ENCODE measurements at places on chromosomes 2 and 18.

DNA sequence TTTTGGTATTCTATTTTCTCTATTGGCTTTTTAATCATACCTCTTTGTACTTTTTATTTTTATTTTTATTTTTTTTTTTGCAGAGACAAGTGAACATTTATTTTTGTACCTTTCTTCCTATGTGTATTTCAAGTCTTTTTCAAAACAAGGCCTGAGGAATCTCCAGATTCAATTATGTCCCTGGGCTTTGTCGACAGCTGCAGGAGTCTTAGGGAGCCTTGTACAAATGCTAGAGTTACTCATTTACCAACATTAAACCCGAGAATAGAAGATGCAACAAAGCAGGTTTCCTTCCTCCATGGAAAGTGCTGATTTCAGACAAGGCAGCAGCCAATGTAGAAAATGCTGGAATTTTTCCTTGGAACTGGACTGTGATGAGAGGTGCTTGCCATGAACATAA lies 242.8 kb downstream of the TNS1 start:
- no peak for DNase-seq

DNA sequence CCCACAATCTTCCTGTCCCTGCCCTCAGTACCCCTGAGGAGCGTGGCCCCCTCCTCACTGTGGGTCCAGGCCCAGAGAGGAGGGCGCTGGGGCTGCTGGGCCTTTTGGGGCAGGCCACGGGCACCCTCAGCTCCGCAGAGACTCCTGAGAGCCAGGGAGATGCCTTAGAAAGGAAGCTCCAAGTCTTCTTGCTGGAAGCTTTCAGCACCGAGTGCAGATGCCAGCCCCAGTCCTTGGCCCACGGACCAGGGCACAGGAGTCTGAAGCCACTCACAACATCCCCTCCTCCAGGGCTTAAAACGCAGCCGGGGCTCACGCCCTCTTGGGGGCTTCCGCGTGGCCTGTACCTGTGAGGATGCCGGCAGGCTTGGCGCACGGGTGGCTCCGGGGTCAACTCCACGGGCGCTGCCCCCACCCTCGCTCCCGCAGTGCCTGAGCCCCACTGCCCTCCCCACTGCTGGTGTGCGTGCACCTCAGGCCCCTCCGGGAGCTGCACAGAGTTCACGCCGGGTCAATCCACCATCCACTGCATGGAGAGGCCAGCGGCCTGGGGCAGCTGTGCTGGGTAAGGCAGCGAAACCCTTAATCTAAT lies 72.1 kb upstream of the CTDP1 start:
- no peak for DNase-seq

DNA sequence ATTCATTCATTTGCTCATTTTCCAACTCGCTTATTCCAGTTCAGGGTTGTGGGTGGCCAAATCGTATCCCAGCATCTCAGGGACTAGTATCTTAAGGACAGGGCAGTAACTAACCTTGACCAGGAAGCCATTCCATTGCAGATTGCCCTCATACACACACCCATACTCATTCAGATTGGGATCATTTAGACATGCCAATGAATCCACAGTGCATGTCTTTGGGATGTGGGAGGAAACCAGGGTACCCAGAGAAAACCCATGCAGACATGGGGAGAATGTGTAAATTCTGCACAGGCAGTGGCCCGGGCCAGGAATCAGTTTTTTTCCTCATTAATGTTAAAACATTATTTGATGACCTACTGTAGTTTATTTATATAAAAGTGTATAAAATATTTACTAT lies 150.7 kb downstream of the USP34 start:
- DNase-seq, result no peak

- no peak for DNase-seq
Observed at GRCh38 chr2:40259900-40260299, 192.0 kb downstream of the SLC8A1 start.

- DNase-seq, result no peak
Observed at GRCh38 chr2:236049981-236050380, 118.2 kb downstream of the GBX2 start.

DNA sequence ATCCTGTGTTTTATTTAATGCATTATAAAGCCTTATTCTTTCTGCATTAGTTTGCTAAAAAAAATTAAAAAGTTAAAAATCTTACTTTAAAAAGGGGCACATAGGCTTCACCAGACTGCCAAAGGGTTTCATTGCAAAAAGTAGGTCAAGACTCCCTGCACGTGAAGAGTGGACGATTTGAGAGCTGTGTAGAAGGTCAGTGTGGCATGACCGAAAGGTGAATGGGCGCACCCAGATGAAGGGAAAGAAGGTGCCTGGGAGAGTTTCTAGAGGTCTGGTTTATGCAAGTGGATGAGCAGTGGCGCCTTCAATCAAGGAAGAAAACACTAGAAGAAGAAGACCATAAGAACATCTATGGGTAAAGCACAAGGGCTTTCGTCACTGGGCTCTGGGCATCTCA lies 111.0 kb downstream of the SP3 start:
- DNase-seq, result no peak

GRCh38 chr2:108554528-108554927 lies 20.3 kb downstream of the LIMS1 start:
- DNase-seq, result no peak

DNA sequence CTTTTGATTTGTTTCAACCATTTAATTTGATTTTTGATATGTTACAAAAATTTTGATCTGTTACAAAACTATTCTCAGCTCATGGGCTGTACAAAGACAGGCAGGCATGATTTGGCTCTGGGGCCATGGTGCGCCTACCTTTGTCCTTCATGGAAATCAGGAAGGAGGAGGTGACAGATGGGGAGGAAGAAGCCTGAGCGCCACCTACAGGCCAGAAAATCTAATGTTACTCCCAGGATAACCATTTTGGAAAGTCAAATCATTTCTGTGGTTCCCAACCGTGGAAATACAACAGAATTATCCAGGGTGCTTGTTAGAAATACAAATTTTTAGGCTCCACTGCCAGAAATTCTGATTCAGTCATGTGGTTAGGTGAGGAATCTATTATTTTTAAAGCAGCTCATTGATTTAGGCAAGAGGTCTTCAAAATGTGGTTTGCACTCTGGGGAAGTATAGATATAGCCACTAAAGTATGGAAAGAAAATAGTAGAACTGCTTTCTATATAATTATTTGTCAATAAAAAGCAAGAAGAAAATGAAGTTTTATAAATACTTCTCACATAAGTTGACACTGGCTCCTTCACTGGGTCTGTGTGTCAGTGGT lies 93.9 kb downstream of the EVA1A start:
- DNase-seq, result peak; percentile 11

GRCh38 chr2:157606534-157606933 lies 22.1 kb downstream of the ACVR1C start:
- no peak for DNase-seq

DNA sequence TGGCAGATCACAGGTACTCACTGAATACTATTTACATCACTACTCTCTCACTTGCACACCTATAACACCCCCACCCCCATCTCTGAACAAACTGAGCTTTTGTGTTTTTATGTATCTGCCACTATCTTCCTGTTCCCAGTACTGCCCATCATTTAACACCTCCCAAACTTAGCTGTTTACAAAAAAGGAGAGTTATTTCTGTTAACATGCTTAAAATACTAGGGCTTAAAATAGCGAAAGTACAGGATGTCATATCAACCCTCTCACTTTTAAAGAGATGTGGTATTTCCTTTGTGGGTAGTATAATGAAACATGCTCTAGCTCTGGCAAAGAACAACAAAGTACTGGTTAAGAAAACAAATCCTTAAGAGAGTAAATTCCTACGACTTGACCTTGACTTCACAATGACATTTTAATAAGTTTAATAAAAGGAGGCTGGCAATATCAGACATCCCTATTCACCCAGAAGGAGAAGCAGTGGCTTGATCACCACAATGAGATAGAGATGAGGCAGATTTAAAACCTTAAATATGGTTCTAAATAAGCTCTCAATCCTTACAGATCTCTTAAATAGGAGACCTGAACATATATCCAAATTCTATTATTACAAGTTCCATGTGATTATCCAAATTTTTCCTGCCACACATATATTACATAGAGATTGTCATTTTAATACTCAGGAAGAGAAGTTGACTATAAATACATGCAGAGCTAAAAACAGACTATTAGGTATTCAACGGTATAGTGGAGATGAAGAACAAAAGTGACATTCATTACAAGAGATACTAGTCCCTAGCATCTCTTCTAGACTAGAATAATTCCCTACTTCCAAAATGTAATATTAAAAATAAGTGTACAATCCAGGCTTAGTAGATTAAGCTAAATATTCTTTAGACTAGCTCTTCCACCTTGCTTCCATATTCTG lies 36.9 kb downstream of the TRAK2 start:
- DNase-seq, result no peak

DNA sequence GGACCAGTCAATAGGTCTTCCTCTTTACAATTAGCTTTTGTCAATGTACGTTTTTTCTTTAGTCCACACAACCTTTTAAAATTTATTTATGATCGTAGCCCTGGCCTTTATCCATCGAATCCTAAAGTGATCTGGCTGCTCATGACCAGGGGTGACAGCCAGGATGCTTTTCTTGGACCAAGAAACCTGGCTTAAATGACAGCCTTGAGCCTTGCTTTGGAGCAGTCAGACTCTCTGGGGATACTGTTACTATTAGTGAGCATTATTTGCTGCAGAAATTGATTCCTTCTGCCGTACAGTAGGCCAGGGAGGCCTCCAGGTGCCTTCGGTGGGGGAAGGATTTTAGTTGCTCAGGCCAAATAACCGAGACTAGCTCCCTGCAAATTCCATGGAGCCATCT lies 70.2 kb downstream of the AGAP1 start:
- DNase-seq, result no peak

DNA sequence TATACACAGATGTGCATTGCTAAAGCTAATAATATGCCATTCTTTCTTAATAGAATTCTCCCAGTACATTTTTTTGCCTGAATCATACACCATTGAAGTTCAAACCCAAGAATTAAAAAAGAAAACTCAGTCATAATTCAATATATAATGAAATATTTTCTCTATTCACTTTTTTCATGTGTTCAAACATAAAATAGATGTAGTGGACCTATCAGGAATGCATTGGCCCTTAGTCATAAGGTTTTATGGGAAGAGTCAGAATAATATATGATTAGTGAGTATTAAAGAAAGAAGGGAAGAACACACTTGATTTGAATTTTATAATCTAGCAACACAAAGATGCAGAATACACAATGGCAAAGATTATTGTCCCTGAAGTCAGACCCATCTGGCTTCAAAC lies 297.0 kb upstream of the COL3A1 start:
- DNase-seq, result no peak

- no peak for DNase-seq
Observed at GRCh38 chr2:236306825-236307540, 42.8 kb upstream of the ASB18 start.

DNA sequence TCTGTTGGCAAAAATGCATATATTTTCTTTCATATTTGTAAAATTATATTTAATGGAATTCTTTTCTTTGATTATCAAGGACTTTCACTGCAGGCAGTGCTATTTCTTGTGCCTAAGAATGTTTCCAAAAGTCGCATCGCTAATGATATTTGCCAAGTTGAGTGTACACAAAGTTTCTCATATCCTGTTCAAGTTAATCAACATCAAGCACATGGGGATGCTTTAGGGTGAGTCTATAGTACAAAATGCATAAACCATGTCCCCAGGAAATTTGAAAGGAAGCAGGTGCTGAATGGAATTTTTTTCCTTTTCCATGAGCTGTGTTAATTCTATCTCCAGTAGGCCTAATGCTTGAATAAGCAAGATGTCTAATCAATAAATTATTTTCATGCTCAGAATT lies 129.7 kb downstream of the GALNT1 start:
- DNase-seq, result no peak

- DNase-seq, result no peak
Observed at GRCh38 chr2:200307724-200308545, 1.4 kb downstream of the SPATS2L start.

GRCh38 chr18:40607542-40608148 lies 1347.4 kb upstream of the PIK3C3 start:
- no peak for DNase-seq

DNA sequence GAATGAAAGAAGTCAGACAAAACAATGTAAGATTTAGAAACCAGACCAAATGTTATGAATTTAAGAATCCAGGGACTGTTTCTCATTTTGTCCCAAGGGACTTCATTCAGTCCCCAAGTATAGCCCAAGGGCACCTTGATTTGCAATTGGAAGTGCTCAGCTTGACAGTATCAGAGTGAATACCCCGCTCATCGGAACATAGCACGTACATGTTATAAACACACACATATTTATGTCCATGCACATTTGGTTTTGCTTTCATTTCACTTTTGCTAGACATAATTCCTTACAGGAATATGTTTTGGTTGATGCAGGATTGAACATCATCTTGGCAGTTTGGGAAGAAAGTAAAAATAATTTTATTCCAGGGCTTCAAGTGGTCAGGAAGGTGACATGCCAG lies 100.2 kb downstream of the PID1 start:
- DNase-seq, result no peak

- no peak for DNase-seq
Observed at GRCh38 chr18:48318436-48318835, 90.7 kb downstream of the ZBTB7C start.

GRCh38 chr2:7007846-7008741 lies 90.9 kb downstream of the RNF144A start:
- DNase-seq, result no peak

All from 8988T (cell line).